Astrocyte (in vitro differentiated cells and primary cell): ENCODE measurements at places on chromosomes 4 and X. TPM values are rescaled to one million over a fixed set of nuclear protein-coding genes. Genes with fewer than 3 reads are reported as not detected.
A peak's percentile ranks its signal among the peaks of the same experiment; 100 is the strongest.

DNA sequence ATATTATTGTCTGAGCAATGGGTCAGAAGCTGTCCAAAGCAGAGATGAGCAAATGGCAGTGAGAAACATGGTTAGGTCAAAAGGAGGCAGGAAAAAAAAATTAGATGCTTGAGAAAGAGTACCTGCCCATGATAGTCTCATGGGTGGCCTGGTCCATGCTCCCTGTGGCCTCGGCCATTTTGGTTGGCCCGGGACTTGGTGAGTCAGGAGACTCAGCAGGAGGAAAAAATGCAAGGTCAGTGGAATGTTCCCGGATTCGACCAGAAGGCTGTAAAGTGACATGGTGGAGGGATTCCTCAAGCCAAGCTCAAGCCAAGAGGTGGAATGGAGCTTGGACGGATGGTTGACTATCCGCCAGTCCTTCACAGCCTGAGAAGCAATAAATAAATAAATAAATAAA is 236.7 kb downstream of the ASMT start:
- no peak for DNase-seq

GRCh38 chr4:71558248-71558647 is 219.4 kb downstream of the SLC4A4 start:
- peak; percentile 73 for DNase-seq

DNA sequence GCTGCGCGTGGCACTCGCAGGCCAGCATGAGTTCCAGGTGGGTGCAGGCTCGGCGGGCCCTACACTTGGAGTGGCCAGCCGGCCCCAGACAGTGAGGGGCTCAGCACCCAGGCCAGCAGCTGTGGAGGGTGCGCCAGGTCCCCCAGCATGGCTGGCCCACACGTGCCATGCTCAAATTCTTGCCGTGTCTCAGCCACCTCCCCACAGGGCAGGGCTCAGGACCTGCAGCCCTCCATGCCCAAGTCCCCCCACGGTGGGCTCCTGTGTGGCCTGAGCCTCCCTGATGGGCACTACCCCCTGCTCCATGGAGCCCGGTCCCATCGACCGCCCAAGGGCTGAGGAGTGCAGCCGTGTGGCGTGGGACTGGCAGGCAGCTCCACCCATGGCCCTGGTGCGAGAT is 210.2 kb downstream of the COX7B2 start:
- DNase-seq = no peak

DNA sequence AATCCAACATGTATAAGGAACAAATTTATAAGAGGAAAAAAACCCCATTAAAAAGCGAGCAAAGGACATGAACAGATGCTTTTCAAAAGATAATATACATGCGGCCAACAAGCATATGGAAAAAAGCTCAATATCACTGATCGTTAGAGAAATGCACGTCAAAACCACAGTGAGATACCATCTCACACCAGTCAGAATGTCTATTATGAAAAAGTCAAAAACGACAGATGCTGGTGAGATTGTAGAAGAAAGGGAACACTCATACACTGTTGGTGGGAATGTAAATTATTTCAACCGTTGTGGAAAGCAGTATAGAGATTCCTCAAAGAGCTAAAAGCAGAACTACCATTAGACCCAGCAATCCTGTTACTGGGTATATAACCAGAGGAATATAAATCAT is 465.4 kb downstream of the TMA16 start:
- DNase-seq = no peak

DNA sequence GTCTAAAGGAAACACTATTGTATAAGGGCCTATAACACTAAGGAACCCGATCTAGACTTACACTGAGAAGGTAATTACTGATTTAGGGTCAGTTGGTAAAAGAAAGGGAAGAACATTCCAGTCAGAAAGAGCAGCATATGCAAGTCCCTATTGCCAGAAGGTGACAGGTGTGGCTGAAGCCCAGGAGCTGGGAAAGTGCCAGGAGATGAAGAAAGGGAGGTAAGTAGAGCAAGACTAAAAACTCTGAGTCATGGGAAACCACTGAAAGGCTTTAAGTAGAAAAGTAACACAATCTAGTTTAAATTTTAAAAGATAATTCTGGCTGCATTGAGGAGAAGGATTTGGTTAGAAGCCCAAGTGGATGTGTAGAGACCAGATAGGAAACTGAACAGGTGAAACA is 77.7 kb upstream of the INTU start:
- DNase-seq = no peak

- no peak for DNase-seq
Observed at GRCh38 chrX:631802-632365, 1.3 kb downstream of the SHOX start.

DNA sequence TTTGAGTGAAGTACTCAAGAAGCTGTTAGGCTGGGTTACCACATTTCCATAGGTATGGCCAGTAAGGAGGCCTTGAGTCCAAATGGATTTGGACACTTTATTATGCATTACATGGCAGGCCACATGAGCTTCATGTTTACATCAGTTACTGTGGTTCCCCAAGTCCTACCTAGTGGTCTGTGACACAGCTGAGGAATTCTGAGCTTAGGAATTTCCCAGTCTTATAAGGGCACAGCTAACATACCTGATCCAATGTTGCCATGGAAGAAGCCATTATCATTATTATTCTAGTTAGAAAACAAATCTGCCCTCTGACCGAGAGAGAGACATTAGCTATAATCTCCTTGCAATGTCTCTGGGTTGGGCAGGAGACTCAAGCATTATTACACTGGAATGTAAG is 174.4 kb upstream of the NUDT10 start:
- no peak for DNase-seq

DNA sequence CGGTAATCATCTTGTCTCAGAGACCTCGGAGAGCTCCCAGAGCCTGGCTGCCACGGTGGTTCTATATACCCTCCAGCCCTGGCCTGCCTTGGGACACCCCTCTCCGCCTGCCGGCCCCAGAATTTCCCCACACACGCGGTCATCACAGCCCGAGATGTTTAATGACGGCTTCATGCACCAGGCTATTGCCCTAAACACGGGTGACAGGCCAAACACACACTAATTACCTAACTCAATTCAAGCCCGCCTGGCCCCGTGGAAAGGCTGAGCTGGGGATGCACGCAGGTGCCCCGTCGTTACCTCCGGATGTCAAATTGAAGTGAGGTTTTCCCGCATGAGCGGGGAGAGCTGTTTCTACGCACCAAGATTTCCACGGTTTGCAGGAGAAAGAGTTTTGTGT is 72.9 kb upstream of the PPP2R3B start:
- DNase-seq = no peak

DNA sequence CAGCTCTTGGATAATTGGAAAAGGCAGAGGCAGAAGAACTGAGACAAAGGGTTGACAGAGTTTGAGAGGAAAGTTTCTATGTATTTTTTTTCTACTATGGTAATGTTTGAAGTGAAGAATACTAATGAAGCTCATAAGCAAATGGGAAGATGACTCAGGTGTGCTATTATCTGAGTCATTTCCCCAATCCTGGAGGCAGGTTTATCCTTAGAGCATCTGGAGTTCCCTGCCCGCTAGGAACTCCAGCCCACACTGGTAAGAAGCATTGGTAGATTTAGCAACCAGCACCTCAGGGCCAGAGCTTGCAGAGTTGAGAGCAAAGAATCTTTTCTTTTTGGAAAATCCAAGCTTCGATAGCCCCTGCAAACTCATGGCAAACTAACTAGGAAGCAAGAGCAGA is 55.2 kb downstream of the DOCK11 start:
- peak; percentile 6 for DNase-seq

DNA sequence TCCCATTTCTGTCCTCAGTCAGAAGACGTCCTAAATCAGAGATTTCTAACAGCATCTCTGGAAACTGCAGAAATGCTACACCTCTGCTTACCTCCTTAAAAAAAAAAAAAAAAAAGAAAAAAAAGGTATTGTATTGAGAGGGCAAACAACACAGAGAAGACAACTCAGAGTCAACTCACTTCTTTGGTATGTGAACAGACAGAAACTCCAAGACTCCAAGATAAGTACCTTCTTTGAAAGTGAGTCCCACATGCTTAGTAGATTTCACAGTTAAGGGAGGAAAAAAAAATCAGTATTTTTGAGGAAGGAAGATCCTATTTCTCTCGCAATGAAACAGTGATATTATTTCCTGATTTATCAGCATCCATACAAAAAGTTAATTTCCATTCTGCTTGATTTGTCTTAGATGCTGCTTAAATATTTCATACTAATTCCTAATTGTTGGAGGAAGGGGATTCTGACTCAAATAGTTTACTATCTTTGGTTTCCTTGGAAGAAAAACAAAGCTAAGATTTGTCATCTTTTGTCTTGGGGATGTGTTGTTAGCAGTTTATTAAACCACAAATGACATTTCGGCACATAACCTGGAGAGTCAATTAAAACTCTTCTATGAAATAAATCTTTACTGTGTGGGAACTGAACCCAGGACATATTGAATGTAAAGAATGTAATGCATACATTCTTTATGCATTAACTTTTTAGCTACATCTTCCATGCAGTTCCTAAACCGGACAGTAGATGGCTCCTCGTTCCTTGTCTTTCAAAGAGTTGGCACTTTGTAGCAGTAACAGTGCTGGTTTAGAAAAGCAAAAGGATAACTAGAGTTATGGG is 4.7 kb downstream of the RASGEF1B start:
- DNase-seq = peak; percentile 26

DNA sequence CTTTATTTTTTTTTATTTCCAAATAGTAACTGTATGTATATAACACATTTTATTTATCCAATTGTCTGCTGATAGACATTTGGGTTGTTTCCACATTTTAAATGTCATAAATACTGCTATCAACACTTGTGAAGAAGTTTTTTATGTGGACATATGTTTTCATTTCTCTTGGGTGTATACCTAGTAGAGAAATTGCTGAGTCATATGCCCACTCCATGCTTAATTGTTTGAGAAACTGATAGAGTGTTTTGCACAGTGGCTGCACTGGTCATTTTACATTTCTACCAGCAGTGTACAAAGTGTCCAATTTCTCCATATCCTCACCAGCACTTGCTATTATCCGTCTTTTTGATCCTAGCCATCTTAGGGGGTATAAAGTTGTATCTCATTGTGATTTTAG is 567.8 kb downstream of the GBA3 start:
- no peak for DNase-seq

DNA sequence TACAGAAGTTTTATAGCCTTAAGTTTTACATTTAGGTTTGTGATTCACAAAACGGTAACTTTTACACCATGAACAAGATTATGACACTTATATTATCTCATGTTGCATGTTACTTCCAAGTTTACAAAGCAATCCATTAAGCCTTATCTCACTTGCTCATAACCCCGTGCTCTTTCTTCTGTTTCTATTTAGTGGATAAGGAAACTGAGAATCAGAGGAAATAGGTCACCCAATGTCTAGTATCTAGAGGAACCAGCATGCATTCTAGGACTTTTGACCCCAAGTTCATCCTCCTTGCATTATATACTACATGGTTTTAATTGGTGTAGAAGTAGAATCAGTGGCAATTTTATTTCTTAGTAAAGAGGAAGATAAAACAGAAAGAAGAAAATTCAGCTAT is 67.0 kb upstream of the ANXA3 start:
- no peak for DNase-seq

- no peak for DNase-seq
Observed at GRCh38 chrX:121558886-121559285, 511.5 kb downstream of the GLUD2 start.

- peak; percentile 11 for DNase-seq
Observed at GRCh38 chr4:161444626-161445025, 719.2 kb downstream of the FSTL5 start.

- DNase-seq = peak; percentile 27
Observed at GRCh38 chr4:20323991-20324390, 72.3 kb downstream of the SLIT2 start.

GRCh38 chr4:41146716-41147506 is 67.4 kb downstream of the APBB2 start:
- peak; percentile 76 for DNase-seq

- no peak for DNase-seq
Observed at GRCh38 chr4:24434241-24434640, 150.1 kb downstream of the DHX15 start.

DNA sequence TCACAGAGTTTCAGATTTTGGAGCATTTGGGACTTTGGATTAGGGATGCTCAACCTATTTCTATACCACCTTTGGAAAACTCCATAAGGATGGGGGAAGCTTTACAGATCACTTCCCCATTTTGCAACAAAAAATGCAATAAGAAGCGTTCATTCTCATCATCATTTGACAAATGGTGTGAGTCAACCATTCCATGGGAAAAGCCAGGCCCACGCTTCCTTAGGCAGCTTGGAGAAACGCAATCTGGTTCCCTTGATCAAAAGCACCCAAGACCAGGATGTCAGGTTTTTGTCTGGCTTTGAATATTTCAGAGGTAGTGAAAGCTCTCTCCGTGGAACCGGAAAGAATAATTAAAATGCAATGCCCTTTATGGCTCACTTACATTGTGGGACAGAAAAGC is 79.3 kb upstream of the C4orf50 start:
- DNase-seq = no peak

GRCh38 chr4:153418558-153418957 is 47.6 kb upstream of the TMEM131L start:
- no peak for DNase-seq

GRCh38 chr4:40292313-40292759 is 42.8 kb upstream of the CHRNA9 start:
- no peak for DNase-seq

- DNase-seq = no peak
Observed at GRCh38 chrX:3462166-3462508, 115.7 kb upstream of the MXRA5 start.

DNA sequence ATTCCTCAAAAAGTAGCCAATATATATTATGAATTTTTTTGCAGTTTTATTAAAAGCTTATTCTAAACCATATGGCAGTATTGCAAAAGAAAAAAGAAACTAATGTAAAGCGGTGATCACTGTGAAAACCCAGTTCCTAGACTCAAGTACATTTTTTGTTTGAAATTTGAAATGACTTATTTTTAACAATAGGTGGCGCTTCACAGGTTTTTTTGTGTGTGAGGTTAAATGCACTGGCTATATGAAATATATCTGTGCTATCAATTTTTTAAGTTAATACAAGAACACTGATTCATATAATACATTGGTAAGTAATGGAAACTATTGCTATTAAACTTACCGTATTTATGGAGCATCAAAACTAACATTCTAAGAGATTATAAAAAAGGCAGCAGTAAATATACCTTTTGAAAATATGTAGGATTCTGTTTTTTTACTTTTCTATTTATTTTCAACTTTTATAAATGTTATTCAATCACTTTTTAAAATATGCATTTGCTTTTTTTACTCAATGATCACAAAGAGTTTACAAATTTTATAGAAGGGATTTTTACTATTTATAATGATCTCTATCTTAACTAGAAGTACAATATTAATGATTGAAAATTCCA is 5.6 kb upstream of the SPRY1 start:
- no peak for DNase-seq

- DNase-seq = peak; percentile 72
Observed at GRCh38 chr4:126986828-126987227, 645.9 kb upstream of the INTU start.

GRCh38 chrX:16458208-16458607 is 191.8 kb upstream of the S100G start:
- DNase-seq = no peak

The FAM184B gene
- total RNA-seq = 0.46 and 0.54 TPM in 2 replicates

The VSIG4 gene
- total RNA-seq = not detected in 2 replicates

The ARX gene
- not detected in 2 replicates for total RNA-seq

The EOLA1 gene
- total RNA-seq = 12.4 and 13.6 TPM in 2 replicates

The CTSO gene
- 3.7 and 6.5 TPM in 2 replicates for total RNA-seq

The LONRF3 gene
- total RNA-seq = 0.11 and 0.19 TPM in 2 replicates

The CT47A7 gene
- total RNA-seq = not detected in 2 replicates

The PRMT9 gene
- total RNA-seq = 8.4 and 9.0 TPM in 2 replicates

The RS1 gene
- total RNA-seq = not detected in 2 replicates

The CTAG2 gene
- total RNA-seq = not detected in 2 replicates

The CD40LG gene
- total RNA-seq = not detected in 2 replicates

The IL2 gene
- not detected in 2 replicates for total RNA-seq

The GRPEL1 gene
- total RNA-seq = 48.3 and 55.8 TPM in 2 replicates

The SULT1E1 gene
- total RNA-seq = 0.34 TPM in 1 of 2 replicates, not detected in the other
